ENCODE measurements at places on chromosomes 6 and 20.

DNA sequence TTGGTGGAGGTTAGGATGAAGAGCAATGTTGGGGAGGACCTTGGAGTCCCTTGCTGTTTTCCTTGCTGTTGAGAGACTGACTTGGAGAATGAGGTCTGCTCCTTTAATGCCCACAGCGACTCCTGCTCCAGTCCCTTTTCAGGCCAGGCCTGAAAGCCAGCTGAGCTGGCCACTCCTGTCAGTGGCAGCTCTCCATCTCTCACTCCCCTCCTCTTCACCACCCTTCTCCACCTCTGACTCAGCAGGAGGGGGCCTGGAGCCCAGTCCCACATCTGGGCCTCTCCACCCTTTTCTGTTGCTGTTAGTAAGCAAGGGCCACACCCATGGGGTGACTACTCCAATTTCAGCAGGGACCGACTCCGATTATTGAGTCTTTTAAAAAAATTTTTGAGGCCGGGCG lies 2.2 kb downstream of the SNX21 start:
- peak; percentile 60 for DNase-seq

DNA sequence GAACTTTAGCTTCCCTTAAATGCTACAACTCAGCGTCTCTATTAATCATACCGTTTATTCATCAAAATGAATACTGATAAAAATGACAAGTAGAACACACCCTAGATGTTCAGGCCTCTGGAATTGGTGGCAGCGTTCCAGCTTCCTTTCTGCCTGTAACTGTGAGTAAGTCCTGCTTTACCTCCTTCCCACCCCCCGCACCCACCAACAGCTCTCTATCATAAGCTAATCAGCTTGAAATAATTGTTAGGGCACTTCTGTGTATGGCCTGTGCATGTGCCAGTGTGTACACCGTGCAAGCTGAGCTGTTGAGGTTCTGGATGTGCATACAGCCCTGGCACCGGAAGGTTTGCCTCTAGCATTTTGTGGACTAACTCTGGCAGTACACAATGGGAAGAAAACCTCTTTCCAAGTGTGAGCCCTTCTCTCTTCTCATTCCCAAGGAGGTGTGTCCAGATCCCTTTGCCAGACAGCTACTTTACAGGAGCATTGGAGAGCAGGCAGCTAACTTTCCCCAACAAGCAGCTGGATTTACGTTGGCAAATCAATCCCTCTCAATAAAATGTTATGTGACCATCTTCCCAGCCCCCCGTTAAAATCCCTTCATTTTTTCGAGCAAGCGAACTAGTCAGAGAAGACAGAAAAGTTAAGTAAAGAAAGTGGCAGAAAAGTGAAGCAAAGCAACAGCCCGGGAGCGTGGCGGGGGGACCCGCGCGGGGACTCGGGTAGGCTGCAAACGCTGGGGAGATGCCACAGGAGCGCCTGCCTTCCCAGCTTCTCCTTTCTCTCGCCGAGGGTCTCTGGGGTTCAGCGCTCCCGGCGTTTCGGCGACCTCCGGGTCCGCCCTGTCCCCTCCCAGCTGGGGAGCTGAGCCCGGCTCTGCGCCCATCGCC lies 803 bp upstream of the ADGRG6 start:
- DNase-seq, result no peak

DNA sequence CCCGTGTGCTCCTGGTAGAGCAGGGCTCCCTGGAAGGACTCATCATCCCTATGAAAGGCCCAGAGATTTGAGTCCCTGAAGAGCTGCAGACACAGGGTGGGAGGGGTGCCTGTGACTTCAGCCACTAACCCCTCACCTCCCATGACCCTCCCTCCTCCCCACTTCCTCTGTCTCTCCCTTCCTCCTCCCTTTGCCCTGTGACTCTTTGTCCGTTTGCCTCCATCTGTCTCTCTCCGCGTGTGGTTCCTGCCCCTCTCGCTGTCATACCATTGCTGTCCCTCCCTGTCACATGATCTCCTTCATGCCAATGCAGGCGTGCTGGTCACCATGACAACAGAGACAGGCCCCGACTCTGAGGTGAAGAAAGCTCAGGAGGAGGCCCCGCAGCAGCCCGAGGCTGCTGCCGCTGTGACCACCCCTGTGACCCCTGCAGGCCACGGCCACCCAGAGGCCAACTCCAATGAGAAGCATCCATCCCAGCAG lies 19.0 kb downstream of the EPB41L1 start:
- DNase-seq, result no peak

DNA sequence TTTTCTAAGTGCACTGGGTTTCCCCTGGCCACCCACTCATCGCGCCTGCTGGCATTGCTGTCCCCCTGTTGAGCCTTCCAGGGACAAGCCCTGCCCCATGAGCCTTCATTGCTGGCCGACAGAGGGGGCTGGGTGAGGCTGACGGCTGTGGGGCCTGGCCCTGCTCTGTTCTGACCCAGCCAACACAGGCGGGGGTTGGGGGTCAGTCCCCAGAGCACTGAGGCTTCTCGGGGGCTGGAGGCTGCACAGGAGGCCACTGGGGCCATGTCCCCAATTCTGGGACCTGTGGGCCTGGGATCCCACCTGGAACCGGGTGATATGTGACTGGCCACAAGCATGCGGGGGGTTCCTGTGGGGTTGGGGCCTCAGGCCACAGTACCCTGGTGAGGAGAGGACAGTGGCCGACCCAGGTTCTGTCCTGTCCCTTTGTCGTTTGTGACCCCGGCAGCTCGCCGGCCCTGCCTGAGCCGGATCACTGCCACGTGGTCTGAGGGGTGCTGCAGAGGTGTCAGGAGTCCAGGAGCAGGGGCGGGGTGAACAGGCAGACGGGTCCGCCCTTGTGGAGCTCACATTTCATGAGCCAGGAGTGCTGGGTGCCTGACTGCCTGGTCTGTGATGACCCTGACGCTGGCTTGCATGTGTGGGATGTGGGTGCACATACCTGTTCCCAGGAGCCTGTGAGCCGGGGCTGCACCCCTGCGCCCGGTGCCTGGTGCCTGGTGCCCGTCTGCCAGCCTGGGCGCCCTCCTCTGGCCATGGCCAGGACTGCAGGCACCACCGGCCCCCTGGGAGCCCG lies 2.1 kb upstream of the COL20A1 start:
- DNase-seq, result no peak

- DNase-seq, result no peak
These were observed 16.4 kb upstream of the STX16 start for GRCh38 chr20:58634521-58635278.

DNA sequence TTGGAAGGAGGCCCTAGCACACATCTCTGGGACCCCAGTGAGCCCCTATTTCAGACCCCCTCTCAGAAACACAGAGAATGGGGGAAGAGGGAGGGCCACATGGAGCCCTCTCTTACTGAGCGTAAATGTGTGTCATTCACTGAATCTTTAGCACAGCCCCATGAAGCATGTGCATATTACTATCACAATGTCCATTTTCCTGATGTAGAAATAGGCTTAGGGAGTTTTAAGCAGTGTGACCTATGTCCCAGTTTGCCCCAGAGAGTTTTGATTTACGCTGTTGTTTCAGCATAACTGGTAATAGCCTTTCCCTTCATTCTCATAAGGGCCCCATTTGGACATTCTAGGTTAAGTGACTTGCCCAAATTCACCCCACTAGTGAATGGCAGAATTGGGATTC lies 25.0 kb upstream of the TCP11 start:
- no peak for DNase-seq

GRCh38 chr20:40869218-40870147 lies 159.1 kb upstream of the TOP1 start:
- DNase-seq, result peak; percentile 19

- no peak for DNase-seq
These were observed 76.5 kb downstream of the ADGRG6 start for GRCh38 chr6:142378138-142378875.

DNA sequence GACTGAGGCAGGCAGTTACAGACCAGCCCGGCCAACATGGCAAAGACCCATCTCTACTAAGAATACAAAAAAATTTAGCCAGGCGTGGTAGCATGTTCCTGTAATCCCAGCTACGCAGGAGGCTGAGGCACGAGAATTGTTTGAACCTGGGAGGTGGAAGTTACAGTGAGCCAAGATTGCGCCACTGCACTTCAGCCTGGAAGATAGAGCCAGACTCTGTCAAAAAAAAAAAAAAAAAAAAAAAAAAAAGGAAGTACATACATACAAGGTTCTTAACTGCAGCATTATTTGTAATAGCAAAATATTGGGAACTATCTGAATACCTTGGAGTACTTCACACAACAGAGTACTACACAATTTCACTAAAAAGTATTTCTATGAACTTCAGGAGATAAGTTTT lies 183.5 kb upstream of the OLIG3 start:
- DNase-seq, result no peak

DNA sequence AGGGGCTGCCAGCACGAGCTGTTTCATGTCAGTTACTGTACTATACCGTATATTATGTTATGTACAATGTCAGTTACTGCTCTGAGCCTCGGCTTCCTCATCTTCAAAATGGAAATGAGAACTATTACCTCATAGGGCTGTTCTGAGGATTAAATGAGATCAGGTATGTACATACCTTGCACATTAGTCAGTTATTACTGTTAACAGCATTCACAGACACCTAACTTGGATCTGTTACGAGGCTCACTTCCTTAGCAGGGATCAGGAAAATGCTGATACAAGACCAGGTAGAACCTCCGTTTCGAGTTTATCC lies 69.7 kb upstream of the TBC1D7 start:
- no peak for DNase-seq

DNA sequence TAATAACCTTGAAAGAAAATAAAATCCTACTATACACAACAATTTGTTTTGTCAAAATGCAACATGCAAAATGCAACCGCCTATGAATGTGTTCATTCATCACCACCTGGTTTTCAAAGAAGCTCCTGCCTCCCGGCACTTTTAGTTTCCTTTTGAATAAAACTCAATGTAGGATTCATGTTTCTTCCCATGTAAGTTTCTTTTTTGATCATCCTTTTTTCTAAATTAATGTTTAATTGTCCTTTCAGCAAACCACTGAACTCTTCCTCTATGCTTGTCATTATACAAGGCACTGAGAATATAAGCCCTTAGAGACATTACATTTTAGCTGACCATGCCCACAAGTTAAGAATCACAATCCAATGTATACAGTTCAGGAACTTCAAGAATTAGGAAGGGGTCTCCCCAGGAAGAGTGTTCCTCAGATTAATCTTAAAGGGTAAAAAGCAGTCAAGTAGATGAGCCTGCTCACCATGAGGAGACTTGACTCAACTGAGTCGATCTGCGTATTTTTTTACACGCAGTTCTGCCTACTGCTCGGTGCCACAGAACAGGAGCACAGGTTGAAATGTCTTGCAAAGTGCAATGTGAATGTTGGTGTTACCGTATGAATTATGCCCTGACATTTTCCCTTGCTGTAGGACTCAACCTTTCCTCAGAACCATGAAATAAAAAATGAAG lies 7.2 kb upstream of the THEMIS start:
- no peak for DNase-seq

GRCh38 chr6:4320860-4321259 lies 185.5 kb upstream of the ECI2 start:
- DNase-seq, result peak; percentile 96

DNA sequence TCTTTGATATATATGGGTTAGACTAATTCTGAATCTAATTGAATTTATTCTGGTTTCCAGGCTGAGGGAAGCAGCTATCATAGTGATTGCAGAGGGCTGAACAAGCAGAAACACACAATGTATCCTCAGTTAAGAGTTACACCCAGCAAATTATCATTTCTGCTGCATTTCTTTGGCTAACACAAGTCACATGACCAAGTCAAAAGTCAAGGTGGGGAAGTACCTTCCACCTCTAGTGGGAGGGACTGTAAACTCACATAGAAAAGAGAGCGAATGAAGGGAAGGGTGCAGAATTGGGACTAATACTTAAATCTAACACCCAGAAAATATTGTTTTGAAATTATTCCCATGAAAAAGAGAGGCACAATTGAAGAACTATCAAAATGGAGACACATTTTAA lies 719.7 kb upstream of the MMS22L start:
- no peak for DNase-seq

DNA sequence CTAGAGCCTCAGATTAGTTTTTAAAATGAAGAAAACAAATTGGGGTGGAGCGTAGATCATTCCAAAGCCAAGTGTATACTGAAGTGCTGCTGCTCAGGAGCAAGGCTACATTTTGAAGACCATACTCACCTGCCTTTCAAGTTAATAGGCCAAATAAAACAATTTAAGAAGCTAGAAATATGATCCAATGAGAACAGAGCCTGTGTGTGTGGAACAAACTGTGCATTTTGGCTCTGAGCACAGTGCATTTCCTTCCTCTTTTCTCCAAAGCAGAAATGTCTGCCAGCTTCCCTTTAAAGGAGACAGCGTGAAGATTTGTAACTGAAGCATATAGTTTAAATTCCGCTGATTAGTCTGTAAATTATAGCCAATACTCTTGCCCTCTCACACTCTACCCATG lies 3.2 kb upstream of the IFNGR1 start:
- no peak for DNase-seq

- no peak for DNase-seq
These were observed 808 bp downstream of the SDC4 start for GRCh38 chr20:45347297-45347935.

DNA sequence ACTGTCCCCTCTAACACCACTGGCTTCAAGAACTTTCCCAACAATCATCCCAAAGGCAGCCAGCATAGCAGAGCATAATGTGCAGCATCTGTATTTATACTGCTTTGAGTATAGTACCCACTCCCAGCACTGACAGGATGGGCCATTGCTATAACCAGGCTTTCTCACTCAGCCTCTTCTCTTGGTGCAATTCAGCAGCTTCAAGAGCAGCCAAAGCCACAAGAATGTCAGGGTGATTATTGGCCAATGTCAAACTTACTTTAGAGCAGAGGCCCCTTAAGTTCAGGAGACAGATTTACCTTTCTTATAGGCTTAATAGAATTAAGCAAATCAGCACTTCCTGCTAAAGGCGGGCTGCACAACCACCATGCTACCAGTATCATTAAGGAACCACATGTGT lies 232.4 kb upstream of the RSPO3 start:
- DNase-seq, result no peak

GRCh38 chr6:134278000-134278399 lies 39.9 kb downstream of the SGK1 start:
- DNase-seq, result no peak

DNA sequence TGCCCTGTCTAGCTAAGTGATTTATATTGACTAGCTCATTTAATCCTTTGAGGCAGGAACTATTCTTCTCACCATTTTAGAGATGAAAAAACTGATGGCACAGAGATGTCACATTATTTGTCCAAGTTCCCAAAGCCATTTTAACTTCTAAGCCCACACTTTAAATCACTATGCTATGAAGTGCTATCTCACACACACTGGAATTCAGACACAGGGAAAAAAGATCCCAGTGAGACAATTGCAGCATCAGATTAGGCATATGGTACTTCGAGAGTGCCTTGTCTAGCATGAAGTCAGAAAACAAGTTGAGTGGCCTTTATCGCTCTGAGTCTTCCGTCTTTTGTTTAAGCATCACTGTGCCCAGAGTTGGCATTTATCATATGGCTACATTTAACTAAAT lies 54.1 kb upstream of the PDE7B start:
- DNase-seq, result no peak

GRCh38 chr20:34675561-34675960 lies 1.3 kb downstream of the PIGU start:
- no peak for DNase-seq

GRCh38 chr6:9647599-9647998 lies 767.3 kb downstream of the TFAP2A start:
- DNase-seq, result no peak

Data from BJ (cell line).